ENCODE measurements at places on chromosomes 4 and X. TPM values are rescaled to one million over a fixed set of nuclear protein-coding genes. Genes with fewer than 3 reads are reported as not detected.

Gene KLHL34
- total RNA-seq: 6.3 TPM

Gene GRIA3
- total RNA-seq: 1.3 TPM

Gene ZNF595
- total RNA-seq: 6.7 TPM

Gene CT55
- not detected for total RNA-seq

Gene ALG13
- 36.6 TPM for total RNA-seq

DNA sequence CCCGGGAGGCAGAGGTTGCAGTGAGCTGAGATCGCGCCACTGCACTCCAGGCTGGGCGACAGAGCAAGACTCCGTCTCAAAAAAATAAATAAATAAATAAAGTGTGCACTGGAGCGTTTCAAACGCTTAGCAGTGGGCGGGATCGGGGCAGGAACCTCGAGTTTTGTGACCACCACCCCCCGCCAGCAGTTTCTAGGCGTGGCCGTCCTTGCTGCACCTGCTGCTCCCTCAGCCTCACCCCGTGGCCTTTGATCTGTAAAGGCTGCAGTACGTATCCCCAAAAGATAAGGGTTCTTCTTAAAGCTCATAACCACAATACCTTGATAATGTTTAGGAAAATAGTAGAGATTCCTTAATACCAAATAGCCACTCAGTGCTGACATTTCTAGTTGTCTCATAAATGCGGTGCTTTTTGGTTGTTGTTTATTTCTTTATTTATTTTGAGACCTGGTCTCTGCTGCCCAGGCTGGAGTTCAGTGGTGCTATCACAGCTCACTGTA lies 33.2 kb downstream of the PCGF3 start:
- DNase-seq: no peak
- no peaks in the 10 kb centered on the region for H3K4me1 ChIP-seq

- no peak overlapping the region for H3K4me3 ChIP-seq
- DNase-seq: peak; percentile 20
- H3K27me3 ChIP-seq: no peaks in the 10 kb centered on the region
- peak overlapping the region; percentile 45 for H3K27ac ChIP-seq
- H3K4me1 ChIP-seq: peaks cover 7% of the 10 kb centered on the region
- no peaks in the 10 kb centered on the region for H3K36me3 ChIP-seq
Observed at GRCh38 chrX:67718926-67719325, 175.1 kb downstream of the AR start.

- H3K27ac ChIP-seq: no peak overlapping the region
- no peaks in the 10 kb centered on the region for H3K27me3 ChIP-seq
- peak; percentile 9 for DNase-seq
Observed at GRCh38 chr4:1244978-1245471, 3.9 kb downstream of the CTBP1 start.

GRCh38 chr4:12588582-12588981 lies 895.6 kb downstream of the RAB28 start:
- no peak overlapping the region for H3K27ac ChIP-seq
- H3K4me1 ChIP-seq: no peaks in the 10 kb centered on the region
- H3K36me3 ChIP-seq: no peaks in the 10 kb centered on the region
- H3K4me3 ChIP-seq: no peak overlapping the region

GRCh38 chr4:138599965-138600364 lies 357.8 kb upstream of the SLC7A11 start:
- no peak overlapping the region for H3K27ac ChIP-seq
- H3K4me1 ChIP-seq: peaks cover 10% of the 10 kb centered on the region
- no peaks in the 10 kb centered on the region for H3K36me3 ChIP-seq
- H3K4me3 ChIP-seq: no peak overlapping the region

DNA sequence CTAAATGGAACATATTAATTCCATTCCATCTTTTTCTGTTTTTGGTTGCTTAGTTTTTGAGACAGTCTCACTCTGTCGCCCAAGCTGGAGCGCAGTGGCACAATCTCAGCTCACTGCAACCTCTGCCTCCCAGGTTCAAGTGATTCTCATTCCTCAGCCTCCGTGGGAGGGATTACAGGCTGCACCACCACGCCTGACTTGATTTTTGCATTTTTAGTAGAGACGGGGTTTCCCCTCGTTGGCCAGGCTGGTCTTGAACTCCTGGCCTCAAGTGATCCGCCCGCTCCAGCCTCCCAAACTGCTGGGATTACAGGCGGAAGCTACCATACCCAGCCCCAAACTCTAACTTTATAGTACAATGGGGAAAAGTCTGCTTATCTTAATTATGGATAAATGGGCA lies 11.2 kb downstream of the HNRNPD start:
- H3K27me3 ChIP-seq: no peaks in the 10 kb centered on the region
- H3K36me3 ChIP-seq: peaks cover 41% of the 10 kb centered on the region
- H3K4me1 ChIP-seq: peaks cover 100% of the 10 kb centered on the region
- DNase-seq: no peak
- no peak overlapping the region for H3K4me3 ChIP-seq

DNA sequence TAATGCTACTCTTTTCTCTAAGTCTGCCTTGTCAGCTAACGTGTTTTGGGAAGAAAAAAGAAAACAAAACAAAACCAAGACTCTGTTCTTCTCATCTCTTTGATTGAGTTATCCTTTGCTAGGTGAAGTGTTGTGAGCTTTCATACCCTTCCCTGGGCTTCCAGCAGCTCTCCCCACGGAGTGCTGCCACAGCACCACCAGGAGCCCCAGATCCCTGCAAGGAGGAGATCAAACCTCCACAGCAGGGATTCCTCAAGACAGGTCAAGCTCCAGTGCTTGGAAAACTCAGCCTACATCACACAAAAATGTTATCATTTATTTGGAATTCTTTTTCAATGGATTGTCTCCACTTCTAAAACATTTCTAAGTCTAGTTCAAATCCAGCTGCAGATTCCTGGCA lies 1981.9 kb upstream of the TENM3 start:
- H3K27me3 ChIP-seq: no peaks in the 10 kb centered on the region
- no peak for DNase-seq
- no peaks in the 10 kb centered on the region for H3K4me1 ChIP-seq
- no peak overlapping the region for H3K4me3 ChIP-seq
- no peak overlapping the region for H3K27ac ChIP-seq

GRCh38 chrX:40166582-40166981 lies 68.8 kb upstream of the BCOR start:
- no peak for DNase-seq
- no peak overlapping the region for H3K27ac ChIP-seq
- peaks cover 5% of the 10 kb centered on the region for H3K4me1 ChIP-seq
- H3K27me3 ChIP-seq: no peaks in the 10 kb centered on the region
- H3K36me3 ChIP-seq: no peaks in the 10 kb centered on the region

- no peaks in the 10 kb centered on the region for H3K36me3 ChIP-seq
- DNase-seq: no peak
- H3K4me1 ChIP-seq: peaks cover 12% of the 10 kb centered on the region
- H3K27ac ChIP-seq: no peak overlapping the region
- H3K4me3 ChIP-seq: no peak overlapping the region
Observed at GRCh38 chr4:141348125-141348524, 127.4 kb downstream of the ZNF330 start.

GRCh38 chr4:86233681-86234080 lies 126.2 kb downstream of the MAPK10 start:
- DNase-seq: no peak
- H3K4me3 ChIP-seq: no peak overlapping the region
- H3K4me1 ChIP-seq: no peaks in the 10 kb centered on the region

Measured in heart right ventricle (tissue), 16 donors.